ENCODE measurements at places on chromosomes 2 and 18. TPM values are rescaled to one million over a fixed set of nuclear protein-coding genes. Genes with fewer than 3 reads are reported as not detected.

The OSGEPL1 gene
- total RNA-seq, result 5.0 TPM

The PIEZO2 gene
- 97.7 TPM for total RNA-seq

The ORC2 gene
- 12.3 TPM for total RNA-seq

The TANC1 gene
- total RNA-seq, result 16.3 TPM

The DSC3 gene
- total RNA-seq, result 0.14 TPM

The AOX1 gene
- 23.2 TPM for total RNA-seq

Measured in smooth muscle cell of bladder (primary cell).